ENCODE measurements at places on chromosomes 12 and 14.

- no peak for DNase-seq
Measured at GRCh38 chr12:46888568-46888967, 62.8 kb upstream of the SLC38A4 start.

DNA sequence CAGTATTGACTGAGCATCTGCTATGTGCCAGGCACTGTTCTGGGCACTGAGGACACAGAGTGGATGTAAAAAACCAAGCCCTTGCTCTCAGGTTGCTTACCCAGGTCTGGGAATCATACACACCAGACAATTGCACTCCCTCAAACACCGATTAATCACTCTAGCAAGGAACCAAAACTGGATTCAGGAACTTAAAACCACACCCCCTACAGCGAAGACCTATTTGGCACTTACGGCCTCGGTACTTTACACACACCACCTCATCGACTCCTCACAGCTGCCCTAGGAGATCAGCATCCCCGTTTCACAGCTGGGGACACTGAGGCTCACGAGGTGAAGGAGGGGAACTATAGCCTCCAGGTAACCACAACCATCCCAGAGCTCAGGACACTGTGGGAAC lies 1.6 kb downstream of the GLTP start:
- no peak for DNase-seq

- no peak for DNase-seq
Measured at GRCh38 chr12:121524196-121524916, 56.5 kb downstream of the KDM2B start.

GRCh38 chr12:55043542-55043941 lies 23.8 kb downstream of the NEUROD4 start:
- DNase-seq, result no peak

- no peak for DNase-seq
Measured at GRCh38 chr14:95240859-95241813, 78.6 kb downstream of the CLMN start.

- DNase-seq, result no peak
Measured at GRCh38 chr14:58944968-58945356, 243.5 kb upstream of the DAAM1 start.

GRCh38 chr12:56261503-56262232 lies 3.5 kb upstream of the ANKRD52 start:
- DNase-seq, result no peak

GRCh38 chr14:100406505-100407131 lies 83.5 kb downstream of the SLC25A47 start:
- DNase-seq, result peak; percentile 10

DNA sequence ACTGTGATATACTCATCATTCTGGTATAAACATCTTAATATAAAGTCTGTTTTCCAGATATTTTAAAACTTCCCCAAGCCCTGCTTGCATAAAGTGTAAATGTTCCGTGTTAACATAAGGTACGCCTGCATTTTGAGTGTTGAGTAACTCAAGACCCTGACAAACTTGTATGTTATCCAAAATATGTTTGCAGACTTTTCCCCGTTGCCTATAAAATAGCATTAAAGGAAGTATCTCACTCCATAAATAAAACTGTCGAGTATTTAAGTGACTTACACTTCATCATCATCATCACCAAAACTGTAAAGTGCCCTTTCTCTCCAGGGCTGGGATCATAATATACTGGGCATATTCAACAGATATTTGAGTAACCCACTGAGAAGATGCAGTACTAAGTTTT lies 64.6 kb upstream of the TSPAN8 start:
- no peak for DNase-seq
